Vagina (tissue), 2 donors: ENCODE measurements at places on chromosomes 5 and 9.

DNA sequence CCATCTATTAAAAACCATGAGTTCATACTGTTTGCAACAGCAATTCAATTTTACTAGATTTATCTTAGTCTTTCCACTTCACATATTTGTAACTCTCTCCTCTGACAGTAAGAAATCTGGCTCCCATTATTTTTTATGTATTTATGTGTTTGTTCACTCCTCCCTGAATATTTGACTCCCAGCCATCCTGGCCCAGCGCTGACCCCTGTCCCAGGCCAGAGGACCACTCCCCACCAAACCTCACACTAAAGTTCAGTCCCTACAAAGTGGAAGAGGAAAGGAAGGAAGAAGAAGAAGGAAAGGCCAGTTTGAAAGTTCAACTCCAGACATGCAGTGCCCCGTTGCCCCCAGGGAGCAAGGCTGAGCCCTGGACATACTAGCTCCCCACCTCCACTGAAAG, 271.8 kb downstream of the ADAMTSL1 start:
- no peak for DNase-seq
- H3K4me1 ChIP-seq = no peaks in the 10 kb centered on the region
- no peak overlapping the region for H3K27ac ChIP-seq
- H3K27me3 ChIP-seq = no peaks in the 10 kb centered on the region
- no peak overlapping the region for H3K4me3 ChIP-seq

DNA sequence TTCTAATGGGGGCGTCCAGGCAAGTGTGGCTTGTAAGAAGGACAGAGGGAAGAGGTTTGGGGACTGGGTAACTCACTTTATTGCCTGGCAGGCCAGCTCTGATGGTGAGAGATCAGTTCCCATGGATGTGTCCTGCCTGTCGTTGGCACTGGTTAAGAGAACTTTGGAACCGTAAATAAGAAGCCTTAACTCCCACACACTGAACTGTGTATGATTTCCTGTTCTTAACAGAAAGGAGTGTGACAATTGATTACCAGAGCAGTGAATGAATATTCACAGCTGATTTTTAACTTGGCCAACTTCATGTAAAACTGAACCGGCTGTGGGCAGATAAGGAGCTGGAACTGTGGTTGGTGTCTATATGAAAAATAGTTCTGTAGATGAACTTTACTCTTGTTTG, 63.2 kb downstream of the MEGF10 start:
- no peak overlapping the region for H3K27ac ChIP-seq
- no peaks in the 10 kb centered on the region for H3K36me3 ChIP-seq
- H3K4me3 ChIP-seq = no peak overlapping the region
- H3K4me1 ChIP-seq = no peaks in the 10 kb centered on the region

DNA sequence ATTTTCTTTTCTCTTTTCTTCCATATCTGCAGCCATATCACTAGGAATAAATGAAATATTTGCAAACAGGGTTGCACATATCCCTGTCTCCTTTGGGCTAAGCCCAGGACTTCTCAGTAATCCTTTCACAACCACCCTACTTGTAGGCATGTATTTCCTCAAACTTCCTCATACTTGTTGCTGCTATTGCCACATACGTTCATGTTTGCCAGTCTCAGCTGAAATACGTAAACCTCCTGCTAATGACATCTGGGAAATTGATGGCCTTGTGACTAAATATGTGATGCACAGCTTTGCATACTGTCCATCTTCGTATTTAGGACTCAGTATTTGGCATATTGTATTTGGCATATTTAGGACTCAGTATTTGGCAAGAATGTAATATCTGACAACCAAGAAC, 224.6 kb downstream of the PLK2 start:
- no peaks in the 10 kb centered on the region for H3K36me3 ChIP-seq
- no peak overlapping the region for H3K27ac ChIP-seq
- no peaks in the 10 kb centered on the region for H3K27me3 ChIP-seq
- DNase-seq = no peak
- H3K4me3 ChIP-seq = no peak overlapping the region
- peaks cover 9% of the 10 kb centered on the region for H3K4me1 ChIP-seq

GRCh38 chr9:19598722-19599121, 189.9 kb downstream of the ACER2 start:
- no peak for DNase-seq
- H3K27me3 ChIP-seq = no peaks in the 10 kb centered on the region
- no peaks in the 10 kb centered on the region for H3K36me3 ChIP-seq
- no peak overlapping the region for H3K27ac ChIP-seq
- H3K4me3 ChIP-seq = no peak overlapping the region
- H3K4me1 ChIP-seq = no peaks in the 10 kb centered on the region
